Left ventricle myocardium superior (tissue), 1 donor: ENCODE measurements at places on chromosomes 2 and 18. TPM values are rescaled to one million over a fixed set of nuclear protein-coding genes. Genes with fewer than 3 reads are reported as not detected.

DNA sequence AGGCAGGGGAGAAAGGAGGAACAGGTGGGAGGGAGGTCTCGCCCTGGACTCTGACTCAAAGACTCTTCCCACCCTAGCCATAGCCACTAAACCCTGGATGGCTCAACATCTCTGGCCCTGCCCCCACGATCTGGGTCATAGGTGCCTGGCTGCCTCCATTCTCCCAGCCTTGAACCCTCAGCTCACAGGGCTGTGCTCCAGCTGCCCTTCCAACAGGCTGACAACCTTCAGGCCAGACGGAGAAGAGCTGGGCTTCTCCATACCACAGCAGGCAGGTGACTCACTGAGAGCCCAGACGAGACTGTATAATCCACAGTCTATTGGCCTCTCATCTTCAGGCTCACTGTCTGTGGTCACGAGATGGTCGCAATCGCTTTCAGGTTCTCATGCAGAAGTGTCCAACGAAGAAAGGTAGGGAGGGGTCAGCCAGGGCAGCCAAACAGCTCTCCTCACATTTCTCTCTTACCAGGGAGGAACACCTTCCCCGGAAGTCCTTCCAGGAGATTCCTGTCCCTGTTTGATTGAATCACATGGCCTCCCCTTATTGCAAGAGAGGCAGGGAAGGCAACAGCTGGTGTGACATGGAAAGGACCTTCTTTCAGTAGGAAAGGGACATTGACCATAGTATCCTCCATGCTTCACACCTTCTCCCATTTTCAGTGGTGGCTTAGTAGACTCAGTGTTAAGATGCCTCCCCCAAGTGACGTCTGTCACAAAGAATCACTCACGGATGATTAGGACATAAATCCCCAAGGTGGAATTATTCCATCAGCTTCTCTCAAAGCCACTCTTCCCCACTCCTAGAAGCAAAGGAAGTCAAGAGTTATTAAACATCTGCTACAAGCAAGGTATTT lies 100.1 kb downstream of the MRO start:
- DNase-seq = no peak

Gene SLC9A4
- not detected for total RNA-seq

DNA sequence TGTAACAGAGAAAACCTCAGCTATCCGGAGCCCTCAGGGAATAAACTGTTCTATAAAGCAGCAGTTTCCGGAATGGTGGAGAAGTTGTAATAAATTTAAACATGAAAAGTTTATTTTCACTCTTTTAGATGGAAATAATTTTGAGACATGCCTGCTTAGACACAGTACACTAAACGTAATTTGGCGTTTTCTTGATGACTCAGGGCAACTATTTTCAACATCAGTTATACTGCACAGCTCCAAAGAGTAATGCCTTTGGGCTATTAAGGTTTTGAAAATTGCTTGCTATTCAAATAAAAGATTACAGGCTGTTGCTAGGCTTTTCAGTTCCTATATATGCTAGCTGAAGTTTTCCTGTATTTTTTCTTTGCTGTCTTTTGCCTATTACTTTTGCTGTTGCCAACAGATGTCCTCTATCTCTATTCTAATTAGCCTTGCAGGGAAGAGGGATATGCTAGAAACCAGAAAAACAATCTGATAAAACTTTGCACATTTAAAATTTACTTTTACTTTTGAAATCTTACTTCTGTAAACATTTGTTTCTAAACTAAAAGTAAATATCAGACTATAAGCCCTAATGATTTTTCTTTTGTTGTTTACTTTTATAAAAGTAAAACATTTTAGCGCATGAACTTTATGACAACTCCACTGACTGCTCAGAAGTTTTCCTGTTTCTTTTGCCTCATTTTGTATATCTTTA lies 113.4 kb upstream of the WDSUB1 start:
- no peak for DNase-seq

- DNase-seq = no peak
These were observed 261.2 kb downstream of the CTNNA2 start for GRCh38 chr2:79774016-79774415.
